ENCODE measurements at places on chromosomes 4 and X.

DNA sequence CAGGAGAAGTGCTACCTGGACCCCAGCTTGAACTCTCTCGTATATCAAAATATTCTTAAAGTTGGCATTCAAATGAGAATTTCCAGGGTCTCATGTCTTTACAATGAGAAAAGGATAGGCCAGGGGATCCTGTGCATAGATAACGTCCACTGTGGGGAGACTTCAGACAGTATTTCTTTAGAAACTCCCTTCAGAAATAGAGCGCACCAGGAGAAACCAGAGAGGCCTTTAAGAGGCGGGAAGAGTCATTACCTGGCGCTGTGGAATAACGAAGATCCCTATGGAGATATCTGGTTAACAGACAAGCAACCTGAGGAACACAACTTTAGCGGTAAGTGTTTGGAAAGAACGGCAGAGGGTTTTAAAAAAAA is 600 bp downstream of the RADX start:
- no peak for DNase-seq

DNA sequence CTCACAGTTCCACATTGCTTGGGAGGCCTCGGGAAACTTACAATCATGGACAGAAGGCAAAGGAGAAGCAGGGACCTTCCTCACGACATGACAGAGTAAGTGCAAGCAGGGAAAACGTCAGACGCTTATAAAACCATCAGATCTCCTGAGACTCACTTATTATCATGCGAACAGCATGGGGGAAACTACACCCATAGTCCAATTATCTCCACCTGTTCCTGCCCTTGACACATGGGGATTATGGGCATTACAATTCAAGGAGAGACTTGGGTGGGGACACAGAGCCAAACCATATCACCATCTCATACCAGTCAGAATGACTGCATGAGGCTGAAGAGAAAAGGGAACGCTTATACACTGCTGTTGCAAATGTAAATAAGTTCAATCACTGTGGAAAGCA is 1066.9 kb upstream of the PCDH7 start:
- no peak for DNase-seq

DNA sequence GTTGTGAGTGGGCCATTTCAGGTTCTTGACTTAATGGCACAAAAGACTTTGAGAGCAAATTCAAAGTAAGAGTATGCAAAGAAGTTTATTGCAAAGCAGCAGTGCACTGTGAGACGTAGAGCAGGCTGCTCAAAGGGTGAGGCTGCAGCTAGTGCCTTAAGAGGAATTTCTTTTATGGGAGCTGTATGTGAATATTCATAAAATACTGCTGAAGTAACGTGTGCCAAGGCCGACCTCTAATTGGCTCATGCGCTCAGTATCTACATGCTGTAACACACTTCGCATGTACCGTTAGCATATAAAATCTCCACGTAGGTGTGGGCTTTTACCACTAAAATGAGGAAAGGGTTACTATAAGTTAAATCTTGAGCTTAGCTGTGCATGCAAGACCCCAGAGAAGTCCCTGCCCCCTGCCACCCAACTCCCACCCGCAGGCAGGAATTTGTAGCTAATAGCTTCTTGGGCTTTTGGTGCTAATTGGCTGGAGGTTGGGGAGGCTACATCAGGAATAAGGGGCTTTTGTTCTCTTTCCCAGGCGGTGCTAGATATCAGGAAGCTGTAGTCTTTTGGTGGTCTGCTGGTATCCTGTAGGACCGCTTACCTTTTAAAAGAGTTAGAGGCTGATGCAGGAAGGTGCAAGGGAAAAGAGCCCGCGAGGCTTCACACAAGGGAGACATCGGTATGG is 47.6 kb downstream of the FSTL5 start:
- no peak for DNase-seq

DNA sequence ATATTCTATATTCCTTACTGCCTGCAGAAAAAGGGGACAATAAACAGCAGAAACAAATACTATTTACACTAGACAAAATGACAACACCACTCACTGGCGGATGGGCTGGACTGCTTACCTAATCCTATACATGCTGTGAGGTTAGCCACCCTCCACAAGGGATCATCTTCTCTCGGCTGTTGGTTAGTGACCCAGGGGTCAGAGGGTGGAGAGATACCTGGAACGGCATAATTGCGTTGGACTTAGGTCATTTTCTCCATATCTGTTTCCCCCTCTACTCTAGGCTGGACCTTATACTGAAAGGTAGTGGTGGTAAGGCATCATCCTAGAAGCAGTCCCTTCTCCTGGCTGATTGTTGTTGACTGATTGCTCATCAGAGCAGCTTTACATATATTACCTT is 286.8 kb upstream of the UGT8 start:
- no peak for DNase-seq

- DNase-seq, result no peak
Observed at GRCh38 chr4:80279751-80280150, 13.3 kb downstream of the FGF5 start.

- DNase-seq, result no peak
Observed at GRCh38 chr4:97215409-97215941, 927.8 kb downstream of the STPG2 start.

GRCh38 chrX:11427453-11428071 is 134.3 kb downstream of the AMELX start:
- DNase-seq, result no peak

GRCh38 chr4:20617678-20618396 is 82.4 kb upstream of the PACRGL start:
- DNase-seq, result no peak

GRCh38 chr4:166075599-166075998 is 202.6 kb downstream of the TLL1 start:
- DNase-seq, result no peak

DNA sequence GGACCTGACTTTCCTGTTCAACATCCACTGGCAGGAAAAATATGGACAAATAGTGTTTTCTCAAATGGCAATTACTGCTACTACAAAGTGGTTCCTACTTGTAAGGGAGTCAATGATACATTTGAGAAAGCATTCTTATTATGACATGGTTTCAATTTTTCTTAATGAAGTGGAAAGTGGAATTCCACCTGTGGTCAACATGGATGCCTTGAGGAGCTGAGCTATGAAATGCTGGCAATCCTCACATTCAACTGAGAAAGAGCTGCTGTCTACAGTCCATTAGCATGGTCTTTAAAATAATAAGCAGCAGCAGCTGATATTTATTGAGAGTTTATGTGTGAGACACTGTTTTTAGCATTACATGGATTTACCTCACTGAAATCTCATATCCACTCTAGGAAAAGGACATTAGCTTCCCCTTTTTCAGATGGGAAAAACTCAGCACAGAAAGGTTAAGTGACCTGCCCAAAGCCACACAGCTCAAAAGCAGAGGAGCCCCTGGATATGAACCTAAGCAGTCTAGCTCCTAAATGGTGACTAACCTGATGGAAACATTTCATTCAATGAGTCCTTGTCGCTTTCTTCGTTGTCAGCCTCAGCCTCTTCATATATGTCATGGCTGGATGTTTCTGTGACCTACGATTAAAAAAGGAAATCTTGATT is 29.2 kb downstream of the MAP7D3 start:
- no peak for DNase-seq

- no peak for DNase-seq
Observed at GRCh38 chr4:179671609-179672008, 2229.4 kb upstream of the AGA start.

GRCh38 chr4:153114771-153115321 is 89.4 kb upstream of the TRIM2 start:
- DNase-seq, result peak; percentile 69

DNA sequence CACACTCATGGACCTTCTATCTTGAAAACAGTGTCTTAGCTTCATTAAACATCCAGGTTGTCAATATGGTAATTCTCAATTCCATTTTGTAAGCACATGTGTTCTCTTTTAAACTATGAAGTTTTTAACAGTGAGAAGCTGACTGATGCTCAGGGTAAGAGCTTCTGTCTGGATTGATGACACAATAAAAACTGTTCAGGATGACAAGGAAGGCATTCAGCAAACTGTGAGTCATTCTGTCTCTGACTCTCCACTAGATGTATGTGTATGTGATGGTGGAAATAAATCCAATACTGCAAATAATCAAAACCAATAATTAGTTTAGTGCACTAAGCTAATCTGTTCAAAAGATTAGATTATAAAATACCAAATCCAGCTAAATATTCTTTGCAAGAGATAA is 115.3 kb upstream of the ARX start:
- DNase-seq, result no peak

GRCh38 chr4:37663552-37663951 is 22.6 kb downstream of the RELL1 start:
- no peak for DNase-seq

- DNase-seq, result no peak
Observed at GRCh38 chrX:23901060-23901459, 6.7 kb downstream of the APOO start.

GRCh38 chr4:78552389-78553042 is 946 bp downstream of the ANXA3 start:
- no peak for DNase-seq

GRCh38 chr4:125501568-125501967 is 186.8 kb downstream of the FAT4 start:
- no peak for DNase-seq

GRCh38 chrX:113421432-113421831 is 580.8 kb upstream of the AMOT start:
- DNase-seq, result no peak

- no peak for DNase-seq
Observed at GRCh38 chrX:23389196-23389792, 54.6 kb downstream of the PTCHD1 start.

GRCh38 chrX:4322916-4323315 is 609.5 kb upstream of the PRKX start:
- no peak for DNase-seq

DNA sequence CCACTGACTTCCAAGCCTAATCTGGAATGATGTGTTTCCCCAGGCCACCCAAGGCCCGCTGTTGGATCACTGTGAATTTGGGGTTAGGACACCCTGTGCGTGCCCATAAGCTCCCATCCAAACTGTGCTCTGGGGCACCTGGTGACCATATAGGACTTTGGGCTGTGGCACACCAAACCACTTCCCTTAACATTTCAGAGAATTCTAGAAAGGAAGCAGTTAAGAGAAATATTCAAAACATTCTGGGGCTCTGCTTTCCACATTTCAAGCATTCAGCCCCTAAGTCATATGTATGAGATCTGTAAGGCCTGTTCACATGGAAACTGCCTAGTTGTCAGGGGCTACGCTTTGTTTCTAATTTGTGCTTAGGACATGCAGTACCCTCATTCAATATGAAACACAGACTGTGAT is 14.4 kb downstream of the VGLL1 start:
- DNase-seq, result no peak

DNA sequence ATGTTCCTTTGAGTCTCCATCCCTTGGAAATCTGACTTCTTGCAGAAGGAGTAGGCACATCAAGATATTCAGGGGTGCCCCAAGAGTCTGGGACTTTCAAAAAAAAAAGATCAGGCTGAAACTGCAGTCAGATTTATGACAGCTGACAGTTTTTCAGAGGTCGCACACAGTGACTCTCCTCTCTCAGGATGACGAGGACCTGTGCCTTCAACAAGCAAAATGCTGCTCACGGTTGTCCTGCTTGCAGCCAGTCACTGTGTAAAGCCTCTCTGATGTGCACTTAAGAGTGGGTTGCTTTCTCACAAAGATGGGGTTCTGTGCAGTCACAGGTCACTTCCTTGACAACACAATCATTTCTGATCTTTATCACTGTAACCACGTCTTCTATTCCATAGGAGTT is 178.2 kb downstream of the PTTG2 start:
- DNase-seq, result no peak

- DNase-seq, result no peak
Observed at GRCh38 chr4:110296892-110297291, 98.5 kb upstream of the ELOVL6 start.

DNA sequence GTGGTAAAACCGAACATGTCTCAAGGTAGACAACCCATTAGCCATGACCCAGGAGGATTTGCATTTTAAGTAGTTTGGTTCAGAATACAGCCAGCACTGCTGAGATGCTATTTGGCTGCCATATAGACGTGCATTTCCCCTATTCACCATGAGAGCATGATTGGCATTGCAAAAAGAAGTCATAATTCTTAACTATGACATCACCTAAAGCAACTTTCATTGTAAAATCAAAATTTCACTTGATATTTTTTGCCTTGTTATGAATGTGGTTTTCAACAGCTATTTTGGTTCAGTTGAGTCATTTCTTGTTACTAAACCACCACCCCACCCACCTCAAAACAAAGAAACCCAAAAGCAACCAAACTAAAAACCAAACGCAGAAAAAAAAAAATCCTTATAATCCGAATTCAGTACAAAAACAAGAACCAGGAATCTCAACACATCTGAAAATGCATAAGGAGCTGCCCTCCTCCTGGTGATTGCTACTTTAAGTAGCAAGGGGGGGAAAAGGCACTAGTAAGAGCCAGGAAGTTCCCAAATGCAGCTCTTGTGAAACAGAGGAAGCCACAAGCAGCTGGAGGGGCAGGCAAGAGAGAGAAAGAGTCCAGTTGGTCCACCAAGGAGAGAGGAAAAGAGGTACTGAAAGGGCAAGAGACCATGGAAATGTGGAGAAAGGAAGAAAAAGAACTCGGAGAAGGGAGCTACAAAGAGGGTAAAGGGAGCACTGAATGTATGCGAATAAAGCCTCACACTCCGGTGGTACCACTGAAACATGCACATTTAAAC is 3.1 kb downstream of the SLITRK4 start:
- no peak for DNase-seq

GRCh38 chr4:29066861-29067260 is 1653.3 kb upstream of the PCDH7 start:
- no peak for DNase-seq
